HL-60 (cell line): ENCODE measurements at places on chromosomes 5 and 9.

- no peak for DNase-seq
Observed at GRCh38 chr5:74976651-74977050, 75.7 kb downstream of the GCNT4 start.

DNA sequence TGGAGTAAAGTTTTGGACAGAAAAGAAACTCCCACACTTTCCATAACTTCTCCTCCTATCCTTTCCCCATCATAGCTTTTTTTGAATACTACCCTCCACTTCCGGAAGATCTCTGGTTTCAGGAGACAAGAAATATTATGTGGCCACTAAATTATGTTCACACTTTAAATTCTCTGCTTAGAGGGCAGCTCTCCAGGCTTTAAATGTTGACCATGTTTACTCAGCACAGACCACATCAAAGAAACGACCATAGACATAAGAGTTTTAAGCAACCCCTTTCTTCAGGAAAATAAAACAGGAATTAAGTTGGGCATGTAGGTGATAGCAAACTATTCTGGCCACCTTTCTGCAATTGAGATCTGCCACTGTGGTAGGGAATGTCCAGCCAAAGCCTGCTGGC lies 97.8 kb downstream of the PIK3R1 start:
- DNase-seq = no peak

GRCh38 chr5:122392824-122393223 lies 80.8 kb downstream of the SNCAIP start:
- no peak for DNase-seq

DNA sequence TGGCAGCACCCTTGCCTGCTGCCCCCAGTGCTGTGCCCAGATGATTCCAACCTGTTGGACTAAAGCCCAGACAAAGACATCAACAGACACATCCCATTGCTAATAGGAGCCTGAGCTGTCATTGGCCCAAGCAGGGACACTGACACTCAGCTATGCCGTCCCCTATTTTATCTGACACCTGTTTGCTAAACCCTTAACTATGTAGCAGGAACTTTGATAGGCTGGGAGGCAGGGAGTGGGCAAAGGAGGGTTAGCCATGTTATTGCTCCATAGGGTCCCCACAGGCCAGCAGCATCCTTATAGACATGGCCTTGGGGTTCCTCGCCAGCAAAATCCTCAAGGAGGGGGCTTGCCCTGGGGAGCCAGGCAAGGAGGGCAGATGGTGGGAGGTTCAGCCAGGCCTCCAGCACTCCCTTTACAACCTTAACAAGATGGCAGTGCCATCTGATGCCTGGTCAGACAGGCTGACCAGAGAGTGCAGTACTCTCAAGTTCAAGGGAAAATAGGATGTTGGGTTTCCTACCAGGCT lies 50.4 kb upstream of the CDKN2AIPNL start:
- no peak for DNase-seq

DNA sequence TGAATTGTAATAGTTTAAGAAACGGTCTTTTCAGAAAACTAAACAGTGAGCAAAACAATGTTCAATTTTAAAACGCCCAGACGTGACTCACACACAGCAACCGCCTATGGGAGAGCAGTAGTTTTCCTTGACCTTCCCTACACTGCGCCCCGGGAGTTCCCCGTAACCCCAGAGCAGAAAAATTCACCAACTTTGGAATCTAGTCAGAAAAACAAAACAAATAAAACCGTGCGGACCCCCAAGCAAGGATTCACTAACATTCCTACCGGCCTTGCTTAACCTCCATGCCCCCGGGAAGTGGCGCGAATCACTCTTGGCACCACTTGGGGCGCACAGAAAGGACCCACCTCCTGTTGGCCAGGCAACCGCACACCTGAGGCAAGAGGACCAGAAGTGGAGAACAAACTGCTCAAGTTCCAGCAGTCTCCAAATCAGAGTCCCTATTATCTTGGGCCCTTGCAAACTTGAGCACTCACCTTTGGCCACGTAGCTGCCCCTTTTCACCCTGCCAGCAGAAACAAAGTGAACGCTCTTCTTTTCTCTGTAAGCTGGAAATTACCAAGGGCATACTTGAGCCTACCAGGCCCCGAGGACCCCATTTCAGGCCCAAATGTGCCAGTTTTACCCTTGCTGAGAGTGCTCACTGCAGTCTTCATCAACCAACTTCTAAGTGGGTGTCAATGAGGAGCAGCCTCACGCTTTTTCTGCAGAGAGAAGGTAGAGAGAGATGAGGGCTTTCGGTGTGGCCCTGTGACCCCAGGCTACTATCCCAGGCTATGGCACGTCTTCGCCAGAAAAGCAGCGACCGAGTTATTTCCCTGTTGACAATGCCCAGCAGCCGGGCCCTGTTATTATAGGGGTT lies 189.7 kb downstream of the MEF2C start:
- no peak for DNase-seq

DNA sequence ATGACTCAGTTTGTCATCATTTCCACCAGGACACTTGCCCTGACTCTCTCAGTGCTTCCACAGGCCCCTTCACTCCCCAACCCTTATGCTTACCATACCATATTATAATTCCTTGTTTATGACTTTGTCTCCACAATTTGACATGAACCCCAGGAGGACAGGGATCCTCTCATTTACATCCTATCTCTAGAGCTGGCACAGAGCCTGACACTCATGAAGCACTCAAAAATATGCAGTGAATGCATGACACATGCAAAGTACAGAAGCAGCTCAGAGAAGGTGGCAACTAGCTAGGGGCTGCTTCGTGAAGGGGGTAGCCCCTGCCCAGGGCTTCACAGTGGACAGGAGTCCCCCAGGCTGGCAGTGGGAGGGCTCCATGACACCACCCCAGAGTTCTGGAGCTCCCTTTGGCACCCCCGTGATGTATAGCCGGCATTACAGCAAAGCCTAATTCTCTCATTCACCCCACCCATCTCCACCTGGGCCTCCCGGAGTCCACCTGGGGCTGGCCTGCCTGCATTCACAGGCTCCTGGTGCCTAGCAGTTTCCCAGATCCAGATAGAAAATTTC lies 112.0 kb upstream of the SPOCK1 start:
- no peak for DNase-seq

DNA sequence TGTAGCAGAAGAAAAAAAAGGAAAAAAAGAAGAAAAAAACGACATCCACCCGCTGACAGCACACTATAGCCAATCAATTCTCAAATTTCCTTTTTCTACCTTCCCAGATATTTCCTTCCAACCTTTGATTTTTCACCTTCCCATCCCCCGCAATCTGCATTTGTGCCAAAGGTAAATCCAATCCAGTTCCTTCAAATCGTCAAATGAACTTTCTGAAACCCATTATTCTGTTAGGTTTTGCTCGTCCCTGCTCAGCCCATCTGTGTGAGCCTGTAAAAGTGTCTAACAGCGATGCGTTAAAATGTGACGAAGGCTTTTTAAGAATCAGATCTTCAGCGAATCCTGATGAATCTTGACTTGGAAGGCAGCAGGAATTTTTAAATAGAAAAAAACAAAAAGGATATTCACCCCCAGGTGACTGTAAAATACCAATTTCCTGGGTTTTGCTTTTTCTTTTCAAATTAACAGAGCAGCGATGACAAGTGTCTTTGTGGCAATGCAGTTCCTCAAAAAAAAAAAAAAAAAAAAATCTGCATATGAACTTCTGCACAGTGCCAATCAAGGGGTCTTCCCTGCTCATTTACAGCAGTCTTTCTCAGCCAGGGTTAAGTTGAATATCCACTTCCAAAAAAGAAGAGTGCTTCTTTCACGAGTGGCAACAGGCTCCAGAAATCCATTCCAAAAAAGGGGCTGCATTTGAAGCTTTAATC lies 367 bp upstream of the SHC3 start:
- no peak for DNase-seq

DNA sequence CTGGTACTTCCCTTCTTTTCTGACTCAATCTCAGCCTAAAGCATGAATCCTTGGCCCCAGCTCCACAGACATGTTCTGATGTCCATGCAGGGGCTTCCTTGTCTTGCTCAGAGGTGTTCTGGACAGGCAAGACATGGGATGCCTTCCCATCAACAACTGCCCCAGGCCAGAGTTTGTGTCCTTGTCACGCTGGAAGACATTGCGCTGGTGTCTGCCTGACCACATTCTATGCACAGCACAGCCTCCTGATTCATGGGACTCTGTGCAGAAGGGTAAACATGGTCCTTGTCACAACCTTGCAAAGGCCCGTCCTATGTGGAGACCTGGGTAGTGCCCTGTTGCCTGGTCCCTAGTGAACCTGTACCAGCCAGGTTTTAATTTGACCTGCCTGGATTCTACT lies 212.2 kb downstream of the FSTL4 start:
- DNase-seq = no peak

- peak; percentile 17 for DNase-seq
Observed at GRCh38 chr5:37777432-37778130, 62.3 kb downstream of the GDNF start.

DNA sequence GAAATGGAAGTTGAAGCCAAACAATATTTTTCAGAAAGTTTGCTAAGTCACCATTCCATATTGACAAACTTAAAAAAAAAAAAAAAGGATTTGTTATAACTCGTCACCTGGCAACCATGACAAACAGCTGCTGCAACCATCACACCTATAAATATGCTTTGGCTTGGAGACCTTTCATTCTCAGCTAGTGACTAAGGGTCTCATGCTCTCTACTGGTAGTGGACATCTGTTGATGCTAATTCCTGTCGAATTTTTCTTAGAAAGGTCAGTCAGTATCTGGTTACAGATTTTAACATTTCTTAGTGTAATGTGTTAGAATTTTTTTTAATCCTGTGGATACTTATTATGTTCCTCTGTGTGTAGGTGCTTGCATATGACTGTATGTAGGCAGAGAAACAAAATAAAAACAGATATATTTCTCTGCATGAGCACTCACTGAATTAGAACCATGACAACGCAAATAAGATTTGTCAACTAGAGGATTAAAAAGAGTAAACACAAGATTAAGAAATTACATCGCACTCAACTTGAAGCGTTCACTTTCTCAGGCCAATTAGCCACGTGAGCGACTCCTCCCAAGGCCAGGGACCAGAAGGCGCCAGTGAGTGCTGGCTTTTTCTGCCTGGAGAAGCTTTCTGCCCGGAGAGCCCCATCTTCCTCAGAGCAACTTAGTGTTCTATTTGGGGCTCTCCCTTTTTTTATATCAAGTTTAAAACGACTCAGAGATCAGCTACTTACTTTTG lies 27.0 kb upstream of the ZNF622 start:
- no peak for DNase-seq

DNA sequence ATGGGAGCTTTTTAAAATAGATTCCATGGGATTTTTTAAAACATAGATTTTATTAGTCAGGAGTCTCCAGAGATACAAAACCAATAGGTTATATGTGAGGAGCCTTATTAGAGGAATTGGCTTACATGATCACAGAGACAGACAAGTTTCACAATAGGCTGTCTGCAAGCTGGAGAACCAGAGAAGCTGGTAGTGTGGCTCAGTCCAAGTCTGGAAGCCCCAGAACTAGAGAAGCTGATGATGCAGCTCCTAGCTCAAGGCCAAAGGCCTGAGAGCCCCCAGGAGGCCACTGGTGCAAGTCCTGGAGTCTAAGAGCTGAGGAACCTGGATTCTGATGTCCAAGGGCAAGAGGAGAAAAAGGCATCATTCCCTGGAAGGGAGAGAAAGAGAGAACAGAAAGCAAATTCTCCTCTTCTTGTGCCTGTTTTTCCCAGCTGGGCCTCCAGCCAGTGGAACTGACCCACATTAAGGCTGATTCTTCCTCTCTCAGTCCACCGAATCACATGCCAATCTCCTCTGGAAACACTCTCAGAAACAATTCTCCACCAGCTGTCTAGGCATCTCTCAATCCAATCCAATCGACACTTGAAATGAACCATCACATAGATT lies 59.3 kb downstream of the AHRR start:
- peak; percentile 64 for DNase-seq

DNA sequence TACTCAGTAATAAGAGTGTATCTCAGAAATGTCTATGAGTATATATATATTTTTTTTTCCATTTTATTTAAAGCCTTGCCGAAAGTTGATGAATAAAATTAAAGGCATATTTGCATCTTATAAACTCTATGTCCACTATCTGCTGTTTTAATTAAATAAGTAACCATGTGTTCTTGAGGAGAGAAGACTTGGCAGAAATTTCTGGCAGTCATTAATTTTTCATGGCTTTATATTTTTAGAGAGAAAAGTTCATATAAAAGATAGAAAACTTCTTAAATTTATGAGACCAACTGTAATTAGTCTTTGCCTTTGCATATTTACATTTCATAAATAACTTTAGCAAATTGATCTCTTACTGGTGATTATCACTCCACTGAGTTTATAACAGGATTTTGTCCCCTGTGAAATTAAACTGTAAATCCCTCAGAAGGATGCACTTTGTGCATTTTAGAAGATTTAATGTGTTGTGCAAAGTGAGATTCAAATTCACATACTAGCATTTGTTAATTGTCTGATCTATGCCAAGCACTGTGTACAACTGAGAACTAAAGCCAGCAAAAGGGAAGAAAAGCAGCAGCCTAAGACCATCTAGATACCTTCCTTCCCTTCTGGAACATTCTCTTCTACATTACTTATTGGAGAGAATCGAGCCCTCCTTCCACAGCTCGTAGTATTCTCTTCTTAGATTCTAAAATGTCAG lies 108.7 kb downstream of the SNCAIP start:
- DNase-seq = no peak
